ENCODE measurements at places on chromosomes 4 and X.

DNA sequence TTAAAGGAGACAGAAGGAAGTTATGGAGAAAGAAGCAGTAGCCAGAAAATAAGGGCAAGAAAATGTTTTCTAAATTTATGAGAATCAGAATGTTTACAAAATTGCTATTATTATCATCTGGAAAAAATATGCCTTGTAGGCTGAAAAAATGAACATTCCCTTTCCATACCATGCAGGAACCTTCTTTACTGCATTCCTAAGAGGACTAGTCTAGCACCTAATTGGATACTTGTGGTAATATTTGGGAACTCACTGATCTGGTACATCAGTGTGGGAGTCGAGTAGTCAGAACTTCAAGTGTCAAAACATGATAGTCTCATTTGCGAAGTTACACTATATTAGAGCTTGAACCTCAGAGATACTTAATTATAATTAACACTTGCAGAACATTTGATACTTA, 51.9 kb downstream of the TET2 start:
- no peak for DNase-seq

- no peak for DNase-seq
These were observed 15.3 kb upstream of the SLC10A4 start for GRCh38 chr4:48467891-48468290.

- DNase-seq = peak; percentile 82
These were observed 123.4 kb downstream of the SPCS3 start for GRCh38 chr4:176443117-176443516.

DNA sequence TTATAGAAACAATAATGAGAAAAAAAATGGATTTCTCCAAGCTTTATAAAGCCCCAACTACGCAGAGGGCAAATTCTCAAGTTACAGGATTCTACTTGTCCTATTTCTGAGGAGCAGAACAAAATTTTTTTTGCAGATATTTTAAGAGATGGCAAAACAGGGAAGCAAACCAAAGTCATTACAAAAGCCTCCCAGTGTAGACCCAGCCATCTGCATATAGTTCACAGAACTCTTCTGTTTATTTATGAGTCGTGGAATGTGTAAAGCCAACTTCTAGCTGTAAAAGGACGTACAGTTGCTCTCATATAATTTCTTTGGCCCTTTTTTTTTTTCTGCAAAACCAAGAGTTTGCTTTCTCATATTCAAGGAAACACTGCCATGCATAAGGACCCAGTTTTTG, 120.4 kb downstream of the PCDH7 start:
- DNase-seq = no peak

GRCh38 chr4:65021737-65022136, 612.5 kb upstream of the TECRL start:
- DNase-seq = no peak

All from renal cortical epithelial cell (primary cell).